ENCODE measurements at places on chromosomes 6 and 20.
A peak's percentile ranks its signal among the peaks of the same experiment; 100 is the strongest.

DNA sequence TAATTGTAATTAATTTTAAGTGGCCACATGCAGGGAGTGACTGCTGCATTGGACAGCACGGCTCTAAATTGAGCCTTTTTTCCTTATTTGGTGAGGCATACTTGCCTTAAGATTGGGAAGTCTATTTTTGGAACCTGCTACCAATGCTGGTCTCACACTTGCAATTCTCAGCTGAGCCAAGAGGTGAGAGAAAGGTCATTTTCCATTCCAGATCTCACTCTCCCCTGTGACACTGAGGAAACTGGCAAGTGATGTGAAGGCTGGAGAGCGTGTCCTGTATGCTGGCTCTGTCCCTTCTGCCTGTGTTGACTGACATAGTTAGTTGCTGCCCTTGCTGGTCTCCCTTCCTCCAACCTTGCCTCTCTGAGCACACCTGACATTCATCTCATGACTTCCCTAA lies 735 bp upstream of the MOG start:
- no peak for DNase-seq

GRCh38 chr6:56843476-56844349 lies 111.2 kb upstream of the BEND6 start:
- DNase-seq = no peak

DNA sequence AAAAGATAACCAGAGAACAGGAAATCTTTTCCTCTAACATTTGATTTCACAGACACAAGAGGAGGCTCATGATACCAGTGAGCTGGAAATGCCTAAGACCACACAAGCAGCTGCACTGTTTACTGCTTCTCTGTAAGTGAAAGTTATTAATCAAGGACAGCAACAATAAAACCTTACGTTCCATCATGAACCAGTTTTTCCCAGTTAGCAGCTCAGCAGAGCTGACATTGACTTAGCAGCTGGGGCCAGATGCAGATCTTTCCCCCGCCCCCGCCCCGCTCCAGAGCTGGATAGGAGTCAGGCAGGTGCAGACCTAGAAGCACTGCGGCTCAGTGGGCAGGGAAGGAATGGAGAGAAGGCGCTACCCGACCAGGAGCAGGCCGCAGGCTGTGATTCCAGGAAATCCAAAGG lies 275.2 kb downstream of the GMDS start:
- DNase-seq = peak; percentile 73

GRCh38 chr6:99287523-99287922 lies 62.0 kb downstream of the FAXC start:
- no peak for DNase-seq

- DNase-seq = peak; percentile 45
Measured at GRCh38 chr20:39849664-39850063, 839.4 kb downstream of the MAFB start.

GRCh38 chr6:17418281-17419188 lies 25.1 kb downstream of the CAP2 start:
- no peak for DNase-seq

GRCh38 chr6:24899136-24899996 lies 36.4 kb downstream of the RIPOR2 start:
- no peak for DNase-seq

DNA sequence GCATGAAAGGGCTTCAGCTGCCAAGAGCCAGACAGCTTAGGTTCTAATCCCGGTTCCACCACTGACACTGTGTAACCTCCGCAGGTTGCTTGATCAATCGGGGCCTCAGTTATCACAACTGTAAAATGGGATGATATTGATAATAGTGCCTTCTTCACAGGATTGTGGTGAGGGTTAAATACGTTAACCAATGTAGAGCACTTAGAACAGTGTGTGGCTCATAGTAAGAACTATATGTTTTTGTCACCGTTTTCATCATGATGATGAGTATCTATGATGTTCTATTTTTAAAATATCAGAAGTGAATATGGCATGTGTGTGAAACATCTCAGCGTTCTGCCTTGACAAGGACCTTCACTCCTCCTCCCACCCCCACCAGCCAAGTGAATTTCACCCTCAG lies 10.3 kb upstream of the MAPK13 start:
- no peak for DNase-seq
